ENCODE measurements at places on chromosomes 6 and 20.

- DNase-seq: no peak
Observed at GRCh38 chr6:44305200-44305725, 7.9 kb downstream of the AARS2 start.

GRCh38 chr6:126786262-126786661, 332.2 kb upstream of the RSPO3 start:
- DNase-seq: peak; percentile 15

DNA sequence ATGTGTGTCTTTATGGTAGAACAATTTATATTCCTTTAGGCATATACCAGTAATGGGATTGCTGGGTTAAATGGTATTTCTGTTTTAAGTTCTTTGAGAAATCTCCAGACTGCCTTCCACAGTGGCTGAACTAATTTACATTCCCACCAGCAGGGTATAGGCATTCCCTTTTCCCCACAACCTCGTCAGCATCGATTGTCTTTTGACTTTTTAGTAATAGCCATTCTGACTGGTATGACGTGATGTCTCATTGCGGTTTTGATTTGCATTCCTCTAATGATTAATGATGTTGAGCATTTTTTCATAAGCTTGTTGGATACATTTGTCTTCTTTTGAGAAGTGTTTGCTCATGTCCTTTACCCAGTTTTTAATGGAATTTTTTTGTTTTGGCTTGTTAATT, 5.3 kb upstream of the TASP1 start:
- peak; percentile 33 for DNase-seq

- DNase-seq: no peak
Observed at GRCh38 chr6:136467186-136467585, 83.0 kb downstream of the MAP7 start.

DNA sequence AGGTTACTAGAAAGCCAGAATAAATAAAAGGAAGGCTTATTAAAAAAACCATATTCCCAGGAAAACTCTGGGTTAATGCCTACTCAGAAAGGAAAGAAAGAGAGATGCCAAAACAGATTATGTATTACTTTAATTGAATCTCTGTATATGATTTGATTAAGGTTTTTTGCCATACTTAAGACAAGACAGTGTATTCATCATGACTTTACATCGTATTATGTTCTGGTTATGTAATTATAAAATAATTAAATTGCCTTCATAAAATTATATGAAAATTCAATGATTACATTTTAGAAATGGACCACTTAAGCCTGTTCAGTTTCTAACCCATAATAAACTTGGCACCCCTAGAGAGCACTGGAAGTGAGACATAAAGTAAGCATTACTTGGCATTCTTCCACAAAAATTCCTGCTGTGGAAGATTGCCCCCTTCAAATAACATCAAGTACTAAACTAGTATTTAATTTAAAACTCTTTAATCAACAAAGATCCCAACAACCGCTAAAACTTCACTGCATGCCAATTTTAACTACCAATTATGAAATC, 20.8 kb upstream of the IBTK start:
- peak; percentile 26 for DNase-seq

DNA sequence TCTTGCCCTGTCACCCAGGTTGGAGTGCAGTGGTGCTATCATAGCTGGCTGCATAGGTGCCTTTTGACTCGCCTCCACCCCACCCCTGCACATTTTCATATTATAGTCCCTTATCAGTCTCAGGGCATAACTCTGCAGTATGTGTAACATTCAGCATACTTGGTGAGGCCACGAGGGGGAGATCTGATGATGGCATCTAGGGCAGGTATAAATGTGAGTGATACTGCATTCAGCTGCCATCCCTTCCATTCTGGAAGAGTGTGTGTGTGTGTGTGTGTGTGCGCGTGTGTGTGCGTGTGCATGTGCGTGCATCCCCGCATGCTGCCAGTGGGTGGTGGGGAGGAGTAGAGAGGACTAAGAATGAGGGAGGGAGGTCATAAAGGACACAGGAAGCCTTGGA, 81.4 kb downstream of the JARID2 start:
- peak; percentile 10 for DNase-seq

DNA sequence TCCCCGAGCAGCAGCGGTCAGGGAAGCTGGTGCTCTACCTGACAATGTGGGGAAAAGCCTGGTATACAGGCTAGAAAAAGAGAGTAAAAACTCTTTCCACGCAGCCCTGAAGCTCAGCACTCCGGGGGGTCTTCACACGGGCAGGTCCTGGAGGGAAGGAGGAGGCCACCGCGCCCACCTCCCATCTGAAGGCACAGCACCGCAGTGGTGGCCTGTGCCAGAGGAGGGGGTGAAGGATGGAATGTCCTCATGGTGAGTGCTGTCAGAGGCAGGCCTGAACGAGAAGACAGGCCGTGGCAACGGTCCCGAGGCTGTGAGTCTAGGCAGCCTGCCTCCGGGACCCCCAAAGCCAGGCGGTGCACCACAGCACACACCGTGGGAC, 5.8 kb downstream of the SLC2A4RG start:
- DNase-seq: no peak

- DNase-seq: no peak
Observed at GRCh38 chr6:68575765-68576439, 59.2 kb upstream of the ADGRB3 start.

DNA sequence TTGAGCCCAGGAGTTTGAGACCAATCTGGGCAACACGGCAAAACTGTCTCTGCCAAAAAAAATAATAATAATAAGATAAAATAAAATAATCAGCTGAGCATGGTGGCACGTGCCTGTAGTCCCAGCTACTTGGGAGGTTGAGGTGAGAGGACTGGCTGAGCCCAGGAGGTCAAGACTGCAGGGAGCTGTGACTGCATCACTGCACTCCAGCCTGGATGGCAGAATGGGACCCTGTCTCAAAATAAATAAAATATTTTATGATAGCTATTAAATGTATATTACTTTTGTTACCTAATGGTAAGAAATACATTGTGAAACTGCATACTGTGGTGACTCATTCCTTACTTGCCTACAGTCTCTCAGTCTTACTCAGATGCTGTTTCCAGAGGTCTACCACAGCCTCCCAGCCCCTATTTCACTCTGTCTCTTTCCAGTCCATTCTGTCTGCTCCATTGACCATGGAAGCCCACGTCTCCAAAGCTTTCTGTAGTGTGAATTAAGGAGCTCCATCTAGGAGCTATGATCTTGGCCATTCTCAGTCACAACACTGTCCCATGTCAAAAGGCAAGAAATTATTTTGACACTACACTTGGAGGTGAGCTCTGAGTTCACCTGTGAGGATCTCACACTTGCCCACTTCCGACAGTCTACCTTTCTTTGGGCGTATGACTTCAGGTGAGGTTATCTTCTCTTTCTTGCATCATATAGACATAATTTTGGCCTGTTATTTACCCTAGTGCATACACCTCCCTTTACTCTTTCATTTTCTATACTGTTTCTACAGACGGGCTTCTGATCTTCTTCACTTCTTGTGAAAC, 22.4 kb upstream of the SNX9 start:
- peak; percentile 85 for DNase-seq

- peak; percentile 35 for DNase-seq
Observed at GRCh38 chr6:71326611-71327010, 38.0 kb downstream of the OGFRL1 start.

DNA sequence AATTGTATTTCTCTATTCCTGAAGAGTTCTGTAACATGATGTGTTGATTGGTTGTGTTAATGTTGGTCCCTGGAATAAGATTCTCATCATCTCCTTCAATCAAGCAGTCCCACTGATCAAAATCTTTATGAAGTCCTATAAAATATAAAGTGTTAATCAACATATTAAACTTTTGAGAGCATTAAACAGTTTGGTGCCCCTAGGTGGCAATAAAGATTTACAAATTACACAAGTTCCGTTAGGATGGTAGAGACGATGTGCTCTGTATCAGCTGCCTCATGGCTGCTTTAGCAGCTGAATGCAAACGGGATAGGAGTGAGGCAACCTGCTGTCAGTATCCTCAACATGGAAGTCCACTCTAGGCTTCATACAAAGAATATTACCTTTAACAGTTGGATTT, 16.9 kb downstream of the TDRD6 start:
- peak; percentile 73 for DNase-seq

GRCh38 chr6:133184798-133185372, 56.3 kb upstream of the EYA4 start:
- peak; percentile 56 for DNase-seq

DNA sequence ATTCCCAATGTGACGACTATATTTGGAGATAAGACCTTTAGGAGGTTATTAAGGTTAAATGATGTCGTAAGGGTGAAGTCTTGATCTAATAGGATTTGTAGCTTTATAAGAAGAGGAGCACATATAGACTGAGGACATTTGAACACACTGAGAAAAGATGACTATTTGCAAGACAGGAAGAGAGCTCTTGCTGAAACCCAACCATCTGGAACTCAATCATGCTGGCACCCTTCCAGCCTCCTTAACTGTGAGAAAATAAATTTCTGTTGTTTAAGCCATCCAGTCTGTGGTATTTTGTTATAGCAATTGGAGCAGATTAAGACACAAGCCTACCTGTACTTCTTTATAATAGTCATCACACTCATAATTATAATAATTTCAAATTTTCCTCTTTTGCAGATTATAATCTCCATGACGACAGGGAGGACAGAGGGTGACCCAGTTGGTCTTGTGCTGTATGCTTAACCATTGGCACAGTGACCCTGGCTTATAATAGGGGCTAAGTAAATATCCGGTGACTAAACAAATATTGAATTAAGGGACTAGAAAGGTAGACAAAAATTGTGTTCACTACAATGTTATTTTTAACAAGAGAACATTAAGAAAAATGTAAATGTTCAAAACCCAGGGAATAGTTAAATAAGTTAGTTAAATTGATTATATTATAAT, 206.4 kb upstream of the HDDC2 start:
- no peak for DNase-seq

DNA sequence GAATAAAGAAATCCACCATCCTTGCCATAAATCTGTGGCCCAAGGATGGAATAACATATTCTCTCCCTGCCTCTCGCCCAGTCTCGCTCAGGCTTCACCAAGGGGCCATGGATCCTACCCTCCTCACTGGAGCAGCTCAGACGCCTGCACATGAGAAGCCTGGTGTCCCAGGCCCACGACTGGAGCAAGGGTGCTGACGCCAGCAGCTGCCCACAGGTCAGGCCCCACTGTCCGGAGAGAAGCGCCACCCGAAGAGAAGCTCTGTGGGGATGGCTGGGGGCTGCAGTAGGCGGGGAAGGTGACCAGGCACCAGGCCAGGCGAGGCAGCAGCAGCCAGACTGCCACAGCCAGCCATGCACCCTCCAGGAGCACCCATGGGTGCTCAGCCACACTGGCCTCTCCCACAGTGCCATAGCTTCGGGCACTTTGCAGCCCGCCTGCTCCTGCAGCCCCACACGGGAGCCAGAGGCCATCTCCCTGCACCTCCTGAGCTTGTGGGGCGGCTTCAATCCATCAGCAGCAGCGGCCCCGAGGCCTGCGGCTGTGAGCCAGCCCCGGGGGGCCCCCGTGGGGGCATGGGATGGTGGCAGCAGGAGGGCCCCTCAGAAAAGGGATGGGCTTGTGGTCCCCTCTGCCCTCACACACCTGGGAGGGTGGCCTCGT, 286.2 kb upstream of the SGK1 start:
- no peak for DNase-seq

GRCh38 chr6:39938773-39939654, 4.8 kb upstream of the MOCS1 start:
- DNase-seq: no peak

DNA sequence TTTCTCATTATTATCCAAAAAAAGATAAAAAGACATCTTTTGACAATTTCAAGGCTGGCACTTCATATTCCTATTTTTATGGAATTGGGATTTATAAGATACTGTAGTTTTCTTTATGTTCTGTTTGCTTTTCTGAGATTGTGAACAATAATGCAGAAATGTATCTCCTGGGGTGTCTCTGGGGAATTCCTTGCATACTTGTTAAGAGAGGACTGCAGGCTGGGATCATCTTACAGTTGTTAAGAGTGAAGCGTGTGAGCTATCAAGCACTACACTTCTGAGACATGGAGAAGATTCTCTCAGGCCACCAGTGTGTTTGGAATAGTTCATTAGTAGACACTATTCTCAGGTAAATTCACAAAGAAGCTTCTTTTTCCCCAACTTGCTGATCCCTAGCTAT, 963.3 kb upstream of the GJE1 start:
- peak; percentile 22 for DNase-seq

DNA sequence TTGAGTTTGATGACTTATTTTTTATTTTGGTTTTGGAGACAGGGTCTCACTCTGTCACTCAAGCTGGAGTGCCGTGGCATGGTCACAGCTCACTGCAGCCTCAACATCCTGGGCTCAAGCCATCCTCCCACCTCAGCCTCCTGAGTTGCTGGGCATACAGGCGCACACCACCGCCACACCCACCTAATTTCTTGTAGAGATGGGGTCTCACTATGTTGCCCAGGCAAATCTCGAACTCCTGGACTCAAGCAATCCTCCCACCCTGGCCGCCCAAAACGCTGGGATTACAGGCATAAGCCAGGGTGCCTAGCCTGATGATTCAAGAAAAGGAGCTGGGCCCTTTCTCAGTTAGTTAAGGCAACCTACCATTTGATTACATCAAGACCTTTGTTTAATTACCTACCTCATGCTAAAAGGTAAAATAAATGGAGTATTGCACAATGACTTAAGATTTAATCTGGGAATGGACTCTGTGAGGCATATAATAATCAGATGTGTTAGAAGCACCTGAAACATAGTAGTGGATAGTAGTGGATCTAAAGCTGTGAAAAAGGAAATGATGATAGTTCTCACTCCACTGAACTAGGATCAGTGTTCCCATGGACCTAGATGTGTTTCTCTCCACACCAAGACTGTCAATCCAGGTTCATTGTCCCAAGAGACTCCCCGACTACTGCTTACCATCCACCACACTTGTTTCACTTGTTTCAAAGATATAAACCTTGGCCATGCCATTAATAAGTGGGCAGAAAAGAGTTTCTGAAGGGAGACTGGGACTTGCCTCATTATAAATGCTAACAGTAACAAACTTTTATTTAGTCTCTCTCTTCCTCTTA, 2.1 kb downstream of the TNFRSF21 start:
- DNase-seq: no peak

GRCh38 chr20:32522526-32522775, 62.7 kb downstream of the NOL4L start:
- DNase-seq: no peak

GRCh38 chr6:108952776-108953486, 104.7 kb downstream of the ARMC2 start:
- DNase-seq: no peak

GRCh38 chr20:55533632-55534031, 471.7 kb downstream of the CBLN4 start:
- DNase-seq: no peak

- DNase-seq: no peak
Observed at GRCh38 chr6:75480425-75480824, 13.2 kb downstream of the FILIP1 start.

- no peak for DNase-seq
Observed at GRCh38 chr20:47174456-47175243, 181.8 kb downstream of the ZMYND8 start.

- no peak for DNase-seq
Observed at GRCh38 chr6:5513408-5513807, 252.1 kb downstream of the FARS2 start.

DNA sequence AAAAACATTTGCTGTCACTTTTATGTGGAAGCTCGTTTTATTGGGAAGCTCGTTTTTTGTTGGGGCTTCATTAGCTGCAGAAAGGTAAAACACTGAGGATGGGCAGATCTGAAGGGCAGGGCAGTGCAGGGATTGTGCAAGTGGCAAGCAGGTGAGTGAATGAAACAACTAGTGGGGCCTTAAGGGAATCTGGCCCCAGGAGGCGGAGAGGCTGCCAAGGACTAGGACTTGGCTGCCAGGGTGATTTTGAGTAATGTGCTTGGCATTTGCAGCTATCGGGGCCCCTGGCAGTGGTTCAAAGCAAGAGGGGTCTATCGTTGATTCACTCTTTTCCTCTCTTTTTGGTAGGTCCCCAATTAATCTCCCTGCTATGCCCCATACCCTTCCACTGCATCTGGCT, 11.5 kb downstream of the IL22RA2 start:
- no peak for DNase-seq

- DNase-seq: no peak
Observed at GRCh38 chr20:61803416-61803914, 262.2 kb downstream of the TAF4 start.
